Cerebellar nuclear complex (tissue), 1 donor: ENCODE measurements at places on chromosomes 16 and 17.

DNA sequence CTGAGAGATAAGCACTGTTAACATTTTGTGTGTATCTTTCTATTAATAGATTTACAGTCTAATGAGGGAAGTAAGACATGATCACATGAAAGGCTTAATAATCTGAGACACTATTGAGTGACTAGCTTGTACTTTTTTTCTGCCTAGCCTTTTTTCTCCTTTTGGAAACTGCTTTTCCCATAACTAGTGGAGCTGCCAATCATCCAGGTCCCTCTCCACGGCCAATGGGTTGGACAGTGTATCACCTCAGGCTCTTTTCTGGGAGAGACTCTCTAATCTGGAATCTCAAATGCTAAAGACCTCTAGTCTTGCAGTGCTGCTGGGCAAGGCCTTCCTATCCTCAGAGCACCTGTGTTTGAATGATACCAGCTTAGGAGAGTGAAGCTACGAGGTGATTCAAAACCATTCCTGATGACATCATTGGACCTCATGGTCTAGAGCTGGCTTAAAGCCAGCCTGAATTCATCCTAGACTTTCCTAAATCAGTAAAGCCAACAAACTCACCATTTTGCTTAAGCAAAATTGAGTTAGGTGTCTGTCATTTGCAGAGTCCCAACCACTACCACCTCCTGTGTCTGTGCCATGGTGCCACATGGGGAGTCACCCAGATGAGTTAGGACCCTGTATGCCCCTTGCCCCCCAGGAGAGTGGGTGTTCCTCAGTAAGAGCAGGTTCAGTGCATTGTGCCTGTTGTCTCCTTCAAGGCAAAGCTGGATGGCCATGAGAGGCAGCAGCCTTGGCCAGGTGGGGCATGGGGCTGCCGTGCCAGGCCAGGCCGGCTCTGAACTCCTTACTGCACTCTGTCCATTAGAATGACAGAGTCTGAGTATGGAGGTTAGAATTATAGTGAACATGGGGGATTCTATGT lies 62.9 kb downstream of the SPECC1 start:
- DNase-seq = no peak

DNA sequence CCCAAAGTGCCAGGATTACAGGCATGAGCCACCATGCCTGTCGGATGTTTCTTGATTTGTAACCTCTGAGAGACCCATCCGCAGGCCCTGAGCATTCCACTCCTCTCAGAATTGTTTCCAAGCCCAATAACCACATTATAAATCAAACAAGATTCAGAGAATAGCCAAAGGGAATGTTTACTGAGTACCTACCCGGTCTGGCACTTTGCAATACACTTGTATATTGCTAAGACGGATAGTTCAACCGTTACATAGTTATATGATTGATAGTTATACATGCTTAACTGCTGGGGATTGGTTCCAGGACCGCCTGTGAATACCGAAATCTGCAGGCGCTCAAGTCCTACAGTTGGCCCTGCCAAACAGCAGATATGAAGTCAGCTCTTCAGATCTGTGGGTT lies 3.0 kb upstream of the KAT8 start:
- DNase-seq = no peak

DNA sequence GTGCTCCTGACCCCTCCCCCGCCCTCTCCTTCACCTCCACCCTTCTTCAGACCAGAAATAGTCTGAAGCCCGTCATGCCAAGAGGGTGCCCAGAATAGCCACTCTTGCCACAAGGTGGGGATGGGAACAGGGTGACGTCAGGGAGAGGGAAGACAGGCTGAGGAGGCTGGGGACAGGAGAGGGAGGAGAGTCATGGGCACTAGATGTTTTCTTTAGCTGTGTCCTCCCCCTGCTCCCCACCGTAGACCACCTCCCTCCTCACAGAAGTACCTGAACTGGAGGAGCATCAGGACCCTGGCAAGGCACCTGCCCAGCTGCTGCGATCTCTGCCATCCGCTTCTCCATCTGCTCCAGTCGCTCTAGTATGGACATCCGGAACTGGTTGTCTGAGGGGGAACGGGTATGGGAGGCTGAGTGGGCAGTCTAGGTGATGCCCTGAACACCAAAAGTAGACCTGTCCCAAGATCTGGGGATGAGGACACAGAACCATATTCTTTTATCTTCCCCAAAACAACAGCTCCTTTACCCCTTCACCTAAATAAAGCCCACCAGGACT lies 6.6 kb upstream of the SPAG7 start:
- DNase-seq = no peak

DNA sequence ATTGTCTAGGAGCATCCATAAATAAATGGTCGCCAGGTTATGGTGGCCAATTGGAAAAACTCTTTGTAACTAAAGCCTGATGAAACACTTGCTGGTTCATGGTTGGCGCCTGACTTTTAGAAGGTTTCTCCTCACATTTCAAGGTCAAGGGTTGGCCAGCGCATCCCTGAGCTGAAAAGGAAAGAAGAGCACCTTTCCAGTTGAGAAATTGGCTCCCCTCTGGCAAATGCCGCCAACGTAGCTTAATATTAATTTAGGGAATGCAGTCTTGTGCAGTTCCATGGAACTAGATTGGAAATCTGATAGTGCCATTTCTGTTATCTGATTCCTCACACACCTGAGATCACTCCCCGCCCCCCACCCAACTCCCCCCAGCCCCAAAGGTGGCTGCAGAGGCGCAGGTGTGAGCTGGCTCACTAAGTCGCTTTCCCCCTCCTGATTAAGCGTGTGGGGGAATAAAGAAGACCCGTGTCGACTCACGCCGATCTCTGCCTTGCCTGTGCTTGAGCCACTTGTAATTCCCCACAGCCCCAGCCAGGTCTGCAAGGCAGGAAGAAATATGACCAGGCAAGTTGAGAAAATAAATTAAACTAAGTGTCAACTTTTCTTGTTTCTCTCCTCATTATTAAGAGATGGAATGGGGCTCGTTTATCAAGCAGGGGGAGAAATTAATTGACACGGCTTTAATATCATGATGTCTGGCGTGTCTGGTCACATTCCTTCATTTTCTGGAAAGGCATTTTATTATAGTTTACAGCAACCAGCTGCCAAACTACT lies 157.7 kb downstream of the CCDC182 start:
- DNase-seq = no peak

DNA sequence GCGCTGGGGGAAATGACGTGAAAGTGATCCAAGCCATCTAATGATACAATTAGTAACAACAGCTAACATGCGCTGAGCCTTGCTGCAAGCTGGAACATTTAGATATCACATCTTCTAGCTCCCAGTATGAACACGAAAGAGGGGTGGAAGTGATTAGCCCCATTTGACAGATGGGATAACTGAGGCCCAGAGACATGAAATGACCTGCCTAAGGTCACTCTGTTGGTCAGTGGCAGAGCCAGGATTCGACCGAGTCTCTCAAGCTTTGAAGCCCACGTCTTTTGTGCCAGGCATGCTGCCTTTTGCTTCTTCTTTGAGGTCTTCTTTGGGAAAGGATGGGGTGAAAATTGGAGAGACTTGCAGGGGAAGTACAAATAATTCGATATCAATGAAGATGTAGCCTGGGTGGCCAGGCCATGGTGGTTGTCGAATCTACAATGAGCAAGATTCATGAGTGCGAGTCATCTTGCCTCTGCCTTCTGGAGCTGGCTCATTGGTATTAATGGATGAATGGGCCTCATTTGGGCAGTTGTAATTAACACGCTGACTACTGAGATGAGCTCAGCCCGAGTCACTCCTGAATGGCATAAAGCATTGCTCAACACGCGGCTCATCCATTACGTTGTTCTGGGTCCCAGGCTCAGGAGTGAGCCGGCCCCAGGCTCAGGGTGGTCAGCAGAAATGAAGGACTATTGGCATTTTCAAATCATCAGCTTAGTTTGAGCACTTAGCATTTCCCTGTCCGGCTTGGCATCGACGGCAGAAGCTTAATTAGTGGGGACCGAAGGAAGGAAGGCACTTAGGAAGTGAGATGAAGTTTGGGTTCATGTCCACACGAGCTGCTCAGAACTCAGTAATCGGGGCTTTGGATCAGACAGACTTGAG lies 28.0 kb upstream of the GPRC5B start:
- no peak for DNase-seq

DNA sequence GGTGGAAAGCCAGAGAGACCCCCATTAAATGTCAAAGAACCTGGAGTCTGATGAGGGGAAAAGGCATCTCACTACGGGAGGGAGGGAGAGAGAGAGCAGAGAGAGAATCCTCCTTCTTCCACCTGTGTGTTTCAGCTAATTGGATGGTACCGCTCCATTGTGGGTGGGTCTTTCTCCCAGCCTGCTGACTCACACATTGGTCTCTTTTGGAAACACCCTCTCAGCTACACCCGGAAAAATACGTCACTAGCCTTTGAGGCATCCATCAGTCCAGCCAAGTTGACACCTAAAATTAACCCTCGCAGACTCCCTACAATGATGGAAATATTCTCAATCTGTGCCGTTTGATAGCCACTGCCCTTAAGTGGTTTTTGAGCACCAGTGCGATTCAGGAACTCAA lies 100.4 kb downstream of the ELAC2 start:
- no peak for DNase-seq

DNA sequence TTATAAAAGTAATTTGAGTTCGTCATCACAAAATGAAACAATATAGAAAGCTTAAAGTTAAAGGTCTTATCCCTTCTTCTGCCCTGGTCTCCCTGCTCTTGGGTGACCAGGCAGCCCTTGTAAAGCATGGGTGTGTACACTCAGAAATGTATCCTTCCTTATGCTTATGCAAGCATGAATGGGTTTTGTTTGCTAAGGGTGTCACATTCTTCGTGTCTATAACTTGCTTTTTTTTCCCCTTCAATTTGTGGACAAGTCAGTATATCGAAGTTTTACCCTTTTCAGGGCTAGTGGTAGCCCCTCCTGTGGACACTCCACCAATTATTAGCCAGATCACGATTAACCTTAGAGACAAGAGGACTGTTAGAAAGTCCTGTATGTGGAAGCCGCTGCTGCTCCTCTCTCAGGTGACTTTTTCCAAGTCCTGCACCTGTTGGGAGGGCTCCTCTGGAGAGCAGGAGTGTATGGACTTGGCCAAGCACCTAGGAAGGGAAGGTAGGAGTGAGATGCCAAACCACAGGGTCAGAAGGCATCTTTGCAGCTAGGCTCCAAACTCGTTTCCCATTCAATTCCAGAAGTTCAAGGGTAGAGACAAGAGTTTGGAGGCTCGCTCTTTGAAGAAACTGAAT lies 50.9 kb downstream of the LDHD start:
- no peak for DNase-seq

- no peak for DNase-seq
Observed at GRCh38 chr16:5463820-5464219, 366.2 kb upstream of the EEF2KMT start.

- DNase-seq = no peak
Observed at GRCh38 chr17:39639566-39640458, 2.9 kb downstream of the STARD3 start.

DNA sequence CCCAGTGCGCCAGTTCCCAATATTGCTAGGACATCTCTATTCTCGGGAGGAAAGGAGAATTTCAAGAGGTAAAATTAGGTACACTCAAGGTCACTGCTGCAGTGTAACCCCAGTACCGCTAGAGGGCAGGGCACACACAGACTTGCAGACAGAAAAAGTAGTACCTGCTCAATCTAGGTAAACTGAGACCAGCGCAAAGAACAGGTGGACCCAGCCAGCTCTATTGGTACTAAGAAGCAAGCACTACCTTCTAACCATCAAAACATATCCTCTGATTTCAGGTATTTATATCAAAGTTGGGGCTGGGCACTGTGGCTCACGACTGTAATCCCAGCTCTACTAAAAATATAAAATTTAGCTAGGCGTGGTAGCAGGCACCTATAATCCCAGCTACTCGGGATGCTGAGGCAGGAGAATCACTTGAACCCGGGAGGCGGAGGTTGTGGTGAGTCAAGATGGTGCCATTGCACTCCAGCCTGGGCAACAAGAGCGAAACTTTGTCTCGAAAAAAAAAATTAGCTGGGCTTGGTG lies 3.6 kb upstream of the WDR81 start:
- DNase-seq = no peak

GRCh38 chr17:80774643-80775281 lies 216.9 kb upstream of the CHMP6 start:
- no peak for DNase-seq

- DNase-seq = no peak
Observed at GRCh38 chr16:79175286-79176057, 425.1 kb downstream of the MAF start.

DNA sequence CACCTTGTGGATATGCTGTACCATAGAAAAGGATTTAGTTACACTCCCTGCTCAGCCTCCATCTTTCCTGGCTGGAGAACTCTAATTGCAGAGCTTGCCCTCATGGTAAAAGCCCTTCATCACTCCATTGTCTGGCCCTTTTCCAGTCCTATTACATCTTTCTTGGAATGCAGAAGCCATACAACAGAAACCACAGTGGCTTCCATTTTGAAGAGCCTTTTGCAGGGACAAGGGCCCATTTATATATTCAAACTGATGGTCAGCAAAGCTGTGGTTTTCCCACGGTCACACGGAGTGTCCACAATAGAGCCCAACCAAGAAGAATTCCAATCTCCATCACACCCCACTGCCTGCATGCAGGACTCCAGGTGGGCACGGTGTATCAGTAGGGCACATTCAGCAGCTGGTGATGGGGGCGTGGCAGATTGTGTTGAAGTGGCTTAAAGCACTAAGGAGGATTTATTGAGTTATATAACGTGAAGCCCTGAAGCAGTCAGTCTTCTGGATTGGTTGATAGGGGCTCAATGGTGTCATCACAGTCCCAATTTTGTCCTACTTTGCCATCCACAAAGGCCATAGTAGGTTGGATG lies 20.3 kb downstream of the COPRS start:
- no peak for DNase-seq

DNA sequence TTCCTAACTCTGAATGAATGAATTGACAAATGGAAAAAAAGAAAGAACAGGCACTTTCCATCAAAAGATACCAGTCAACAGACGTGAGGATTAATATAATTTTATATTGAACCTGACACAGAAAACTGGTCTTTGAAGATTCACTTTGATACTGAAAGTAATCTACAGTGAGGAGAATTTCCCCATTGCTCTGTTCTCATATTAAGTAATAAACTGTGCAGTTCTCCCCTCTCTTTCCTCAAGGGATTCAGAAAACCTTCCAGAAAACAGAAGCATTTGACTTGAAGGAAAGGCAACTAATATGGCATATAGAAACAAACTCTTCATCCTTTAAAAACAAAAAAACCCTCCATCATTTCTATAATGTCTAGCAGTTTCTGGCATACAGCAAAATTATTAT lies 2.2 kb downstream of the TEX2 start:
- DNase-seq = no peak

- no peak for DNase-seq
Observed at GRCh38 chr17:83034525-83034924, 44.9 kb upstream of the METRNL start.

- no peak for DNase-seq
Observed at GRCh38 chr16:3659251-3659650, 4.8 kb downstream of the DNASE1 start.

- DNase-seq = no peak
Observed at GRCh38 chr17:81332914-81333528, 37.9 kb upstream of the SLC38A10 start.

DNA sequence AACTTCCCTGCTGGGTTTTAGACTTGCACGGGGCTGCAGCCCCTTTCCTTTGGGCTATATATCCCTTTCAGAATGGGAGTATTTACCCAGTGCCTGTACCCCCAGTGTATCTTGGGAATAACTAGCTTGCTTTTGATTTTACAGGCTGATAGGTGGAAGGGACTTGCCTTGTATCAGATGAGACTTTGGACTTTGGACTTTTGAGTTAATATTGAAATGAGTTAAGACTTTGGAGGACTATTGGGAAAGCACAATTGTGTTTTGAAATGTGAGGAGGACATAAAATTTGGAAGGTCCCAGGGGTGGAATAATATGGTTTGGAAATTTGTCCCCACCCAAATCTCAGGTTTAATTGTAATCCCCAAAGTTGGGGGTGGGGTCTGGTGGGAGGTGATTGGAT lies 393.8 kb upstream of the KIF2B start:
- DNase-seq = no peak

GRCh38 chr16:65260746-65261145 lies 138.9 kb upstream of the CDH11 start:
- DNase-seq = no peak
